ENCODE measurements at places on chromosomes 1 and 21. TPM values are rescaled to one million over a fixed set of nuclear protein-coding genes. Genes with fewer than 3 reads are reported as not detected.

Gene OPRD1
- total RNA-seq, result not detected

Gene AADACL3
- not detected for total RNA-seq

Gene ASCL5
- total RNA-seq, result not detected

Gene KLF17
- 0.05 TPM for total RNA-seq

Gene PGLYRP4
- total RNA-seq, result not detected

Gene CD48
- total RNA-seq, result not detected

Gene PODN
- 1.5 TPM for total RNA-seq

Gene AMY2B
- total RNA-seq, result 6.5 TPM

Gene BRINP2
- total RNA-seq, result under 0.01 TPM

Gene SH2D5
- total RNA-seq, result 8.5 TPM

Gene C1orf116
- not detected for total RNA-seq
